ENCODE measurements at places on chromosomes 2 and 18.

- no peak for DNase-seq
These were observed 61.1 kb upstream of the RPL31 start for GRCh38 chr2:100940766-100941645.

GRCh38 chr2:103166456-103167324 lies 404.9 kb downstream of the TMEM182 start:
- no peak for DNase-seq

- DNase-seq = no peak
These were observed 261.5 kb downstream of the MREG start for GRCh38 chr2:215751911-215752272.

DNA sequence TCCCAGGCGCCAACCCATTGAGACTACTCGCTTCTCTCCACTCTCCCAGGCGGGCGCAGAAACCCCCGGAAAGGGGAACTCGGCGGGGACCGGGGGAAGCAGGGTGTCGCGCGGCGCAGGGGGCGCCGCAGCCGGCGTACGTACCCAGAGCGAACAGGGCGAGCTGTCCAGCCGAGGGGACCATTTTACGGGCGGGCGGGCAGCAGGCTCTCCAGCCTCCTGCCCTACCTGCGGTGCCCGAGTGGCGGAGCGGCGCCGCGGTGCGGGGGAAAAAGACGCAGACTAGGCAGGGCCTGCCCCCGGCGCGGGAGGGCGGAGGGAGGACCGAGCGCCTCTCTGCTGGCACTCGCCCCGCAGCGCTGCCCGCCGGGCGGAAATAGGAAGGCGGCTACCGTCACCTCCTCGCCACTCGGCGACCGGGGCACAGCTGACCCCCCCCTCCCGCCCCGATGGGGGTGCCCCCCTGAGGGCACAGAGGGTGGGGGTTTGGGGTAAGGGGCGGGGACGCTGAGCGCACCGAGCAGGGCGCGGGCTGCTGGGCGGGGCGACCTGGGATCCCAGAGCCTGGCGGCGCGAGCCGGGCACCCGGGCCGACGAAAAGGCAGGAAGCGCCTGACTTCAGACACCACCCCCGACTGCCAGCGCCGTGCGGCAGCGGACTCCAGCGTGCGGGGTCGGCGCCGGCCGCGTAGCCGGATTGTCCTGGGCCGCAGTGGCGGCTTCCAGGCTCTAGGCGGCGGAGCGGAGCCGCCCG lies at the start of gene TGFA:
Gene TGFA (minus strand): TSS at position 243 of the 754 bp plus-strand sequence. CDS start 59 bp downstream, at position 184.
- DNase-seq = peak; percentile 48

DNA sequence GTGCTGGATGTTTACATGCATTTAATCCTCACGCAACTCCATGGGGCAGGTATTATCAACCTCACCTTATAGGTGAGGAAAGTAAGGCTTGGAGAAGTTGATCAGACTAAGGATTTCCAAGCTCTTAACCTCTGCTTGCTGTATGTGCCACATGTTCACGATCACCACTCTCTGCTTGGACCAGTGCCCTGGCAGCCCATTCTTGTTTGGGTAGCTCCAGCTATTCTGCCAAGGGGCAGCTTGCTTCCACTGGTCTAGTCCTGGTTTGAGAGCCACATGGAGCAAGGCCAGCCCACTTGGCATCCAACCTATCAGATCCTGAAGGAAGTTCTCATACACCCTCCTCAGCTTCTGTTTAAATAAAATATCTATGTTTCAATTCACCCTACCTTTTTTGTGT lies 14.3 kb downstream of the PLB1 start:
- DNase-seq = no peak

GRCh38 chr18:79797518-79798345 lies at the start of gene KCNG2:
KCNG2 (plus strand) TSS chr18:79797938; CDS start chr18:79863668, 65,730 bp downstream.
- DNase-seq = no peak

DNA sequence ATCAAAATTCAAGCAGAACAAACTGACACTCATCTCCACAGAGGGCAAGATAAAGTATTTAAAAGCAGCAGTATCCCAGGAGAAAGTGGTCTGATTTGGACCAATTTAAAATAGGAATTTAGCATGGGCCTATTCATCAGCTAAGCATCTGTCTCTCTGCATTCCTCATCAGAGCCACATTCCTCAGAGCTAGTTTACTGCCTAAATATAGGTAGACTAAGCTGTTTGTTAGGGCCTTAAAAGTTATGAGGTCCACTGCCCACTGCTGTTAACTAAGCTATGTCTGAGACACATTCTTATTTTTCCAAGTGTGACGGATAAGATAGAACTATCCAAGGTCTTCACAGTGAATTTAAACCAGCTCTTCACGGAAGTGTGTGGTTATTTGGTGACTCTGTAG lies 17.6 kb downstream of the NEB start:
- DNase-seq = no peak

DNA sequence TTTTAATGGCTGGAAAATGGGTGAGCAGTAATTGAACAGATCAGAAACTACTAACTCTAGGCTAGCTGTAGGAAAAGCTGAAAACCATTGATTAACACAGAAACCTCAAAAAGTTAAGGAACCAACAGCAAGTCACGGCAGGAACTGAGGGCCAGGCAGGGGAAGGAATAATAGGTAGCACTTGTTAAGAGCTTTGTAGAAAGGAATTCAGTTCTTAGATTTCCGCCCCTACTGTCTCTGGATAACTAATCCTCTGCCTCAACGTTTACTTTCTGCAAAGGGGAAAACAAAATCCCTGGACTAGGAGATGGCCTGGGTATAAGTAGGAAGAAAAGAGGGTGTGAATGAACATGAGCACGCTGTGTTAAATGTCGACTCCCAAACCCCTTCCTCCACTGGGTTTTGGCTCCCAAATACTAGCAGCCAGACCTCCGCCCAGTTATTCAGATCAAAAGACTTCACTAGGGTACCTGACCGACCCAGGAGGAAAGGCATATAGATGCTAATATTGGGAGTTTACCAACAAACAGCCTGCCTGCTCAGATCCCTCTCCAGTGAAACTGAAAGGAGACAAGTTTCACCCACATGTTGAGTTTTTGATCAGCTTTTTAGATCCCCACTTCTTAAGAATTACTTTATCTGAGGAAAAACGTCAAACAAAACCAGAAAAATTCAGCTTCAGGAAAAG lies 12.4 kb downstream of the SMAD2 start:
- DNase-seq = no peak

DNA sequence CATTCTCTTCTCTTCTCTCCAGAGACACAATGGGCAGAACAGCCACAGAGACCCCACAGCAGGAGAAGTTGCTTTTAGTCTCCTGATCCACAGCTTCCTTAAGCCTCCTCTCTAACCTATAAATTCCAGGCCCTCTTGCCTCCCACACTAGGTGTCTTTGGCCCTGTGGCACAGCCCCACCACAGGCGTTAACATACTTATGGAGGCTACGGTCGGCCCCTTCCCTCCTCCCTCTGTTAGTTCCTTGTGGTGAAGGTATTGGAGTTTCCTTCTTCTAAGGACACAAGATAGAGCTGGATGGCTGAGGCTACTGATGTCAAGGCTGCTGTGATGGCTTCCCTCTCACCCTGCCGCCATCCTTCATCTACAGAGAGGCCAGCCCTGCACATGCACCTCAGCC lies 123.5 kb upstream of the ACAA2 start:
- no peak for DNase-seq

DNA sequence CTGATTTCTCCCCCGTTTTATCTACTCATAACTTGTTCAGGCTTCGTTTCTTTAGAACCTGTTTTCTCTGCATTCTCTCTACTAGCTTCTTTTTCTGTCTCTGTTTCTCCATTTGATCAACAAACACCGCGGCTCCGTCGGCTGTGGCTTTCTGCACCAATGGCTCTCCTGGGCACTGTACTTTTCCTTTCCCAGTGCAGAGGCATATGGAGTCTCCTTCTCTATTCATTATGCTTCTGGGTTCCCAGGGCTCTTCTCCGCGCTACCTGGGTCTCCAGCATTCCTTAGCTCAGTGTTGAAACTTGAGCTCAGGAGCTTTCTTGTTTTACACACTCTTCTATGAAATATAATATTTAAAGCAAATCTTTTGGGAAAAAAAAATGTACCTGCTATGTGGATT lies 196.6 kb upstream of the SOX11 start:
- no peak for DNase-seq

DNA sequence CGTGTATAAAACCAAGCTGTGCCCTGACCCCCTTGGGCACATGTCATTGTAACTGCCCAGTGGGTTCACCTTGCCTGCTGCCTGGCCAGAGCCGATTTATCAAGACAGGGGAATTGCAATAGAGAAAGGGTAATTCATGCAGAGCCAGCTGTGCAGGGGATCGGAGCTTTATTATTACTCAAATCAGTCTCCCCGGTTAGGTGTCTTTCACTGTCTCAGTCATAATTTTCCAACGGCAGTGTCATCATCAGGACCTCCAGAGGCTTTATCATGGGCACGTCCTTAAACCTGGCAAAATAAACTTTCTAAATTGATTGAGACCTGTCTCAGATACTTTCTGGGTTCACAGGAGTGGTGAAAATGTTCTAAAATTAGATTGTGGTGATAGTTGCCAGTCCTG lies 29.6 kb upstream of the PGAP1 start:
- no peak for DNase-seq

DNA sequence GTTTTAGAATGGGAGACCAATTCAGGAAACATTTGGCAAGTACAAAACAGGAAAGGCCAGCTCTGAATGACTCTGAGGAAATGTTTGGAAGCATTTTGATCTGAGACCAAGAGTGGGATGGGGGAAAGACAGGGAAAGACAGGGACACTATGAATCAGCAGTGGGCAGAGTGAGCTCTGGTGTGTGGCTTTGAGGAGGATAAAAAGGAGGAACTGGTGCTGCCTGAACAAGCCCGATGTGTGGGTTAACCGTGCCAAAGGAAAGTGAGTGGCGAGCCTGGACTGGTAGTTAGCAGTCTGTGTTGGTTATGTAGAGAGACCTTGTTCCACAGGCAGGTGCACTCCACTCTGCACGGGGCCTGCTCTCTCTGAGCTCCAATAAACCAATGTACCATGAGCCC lies 5.3 kb downstream of the MFSD6 start:
- DNase-seq = no peak

Data from central memory CD8-positive, alpha-beta T cell (primary cell).